ENCODE measurements at places on chromosomes 1 and 21. TPM values are rescaled to one million over a fixed set of nuclear protein-coding genes. Genes with fewer than 3 reads are reported as not detected.

DNA sequence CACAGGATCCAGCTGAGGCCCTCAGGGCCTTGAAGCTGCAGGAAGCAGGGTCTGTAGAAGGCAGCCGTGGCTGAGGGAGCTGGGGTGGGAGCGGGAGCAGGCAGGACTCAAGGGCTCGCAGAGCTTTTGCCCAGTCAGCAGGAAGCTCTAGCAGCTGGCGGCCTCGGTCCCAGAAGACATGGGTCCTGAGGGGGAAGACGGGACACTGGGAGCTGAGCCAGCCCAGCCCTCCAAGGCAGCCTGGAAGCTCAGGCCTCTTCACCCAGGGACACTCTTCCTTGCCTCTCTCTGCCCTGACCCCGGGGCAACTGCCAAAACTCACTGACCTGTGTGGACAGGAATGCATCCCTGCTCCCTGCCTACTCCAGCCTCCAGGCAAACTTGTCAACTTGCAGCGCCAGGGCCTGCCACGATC, 8.9 kb downstream of the ADGRB2 start:
- peaks cover 6% of the 10 kb centered on the region for H3K27me3 ChIP-seq
- no peak overlapping the region for H3K4me3 ChIP-seq
- no peak for DNase-seq

DNA sequence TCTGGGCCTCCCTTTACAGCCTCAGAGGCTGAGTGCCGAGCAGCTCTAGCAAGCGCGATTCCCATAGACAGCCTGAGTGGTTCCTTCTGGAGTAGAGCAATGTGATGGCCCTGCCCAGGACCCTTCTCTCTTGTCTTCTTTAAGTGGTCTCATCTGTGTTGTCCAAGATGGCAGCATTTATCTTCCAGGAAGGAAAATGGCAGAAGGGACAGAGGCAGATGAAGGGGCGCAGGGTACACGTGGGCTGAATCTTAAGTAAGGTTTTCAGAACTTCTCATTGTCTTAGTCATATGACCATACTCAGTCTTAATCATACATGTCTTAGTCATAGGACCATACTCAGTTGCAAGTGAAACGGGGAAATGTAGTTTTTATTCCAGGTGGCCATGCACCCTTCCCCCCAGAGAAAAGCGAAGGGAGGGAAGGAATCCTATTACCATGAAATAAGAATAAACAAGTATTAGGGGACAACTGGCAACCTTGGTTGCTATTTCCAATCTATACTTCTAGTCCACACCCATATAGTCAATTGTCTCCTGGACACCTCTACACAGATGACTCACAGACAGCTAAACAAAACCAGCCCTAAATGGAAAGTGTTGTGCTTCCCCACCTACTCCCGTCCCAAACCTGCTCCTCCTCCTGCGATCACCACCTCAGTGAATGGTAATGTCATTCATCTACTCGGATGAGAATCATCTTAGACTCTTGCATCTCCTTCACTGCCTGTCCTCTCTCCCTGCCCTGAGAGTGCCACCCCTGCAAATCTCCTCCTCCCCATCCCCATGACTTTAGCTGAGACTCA, 13.3 kb downstream of the OVAAL start:
- H3K27ac ChIP-seq = no peak overlapping the region
- H3K4me3 ChIP-seq = no peak overlapping the region
- no peaks in the 10 kb centered on the region for H3K4me1 ChIP-seq
- DNase-seq = no peak

GRCh38 chr1:85449356-85449755, 15.6 kb downstream of the DDAH1 start:
- H3K36me3 ChIP-seq = no peaks in the 10 kb centered on the region
- no peak overlapping the region for H3K4me3 ChIP-seq
- H3K4me1 ChIP-seq = peaks cover 20% of the 10 kb centered on the region
- H3K27ac ChIP-seq = no peak overlapping the region
- DNase-seq = no peak

DNA sequence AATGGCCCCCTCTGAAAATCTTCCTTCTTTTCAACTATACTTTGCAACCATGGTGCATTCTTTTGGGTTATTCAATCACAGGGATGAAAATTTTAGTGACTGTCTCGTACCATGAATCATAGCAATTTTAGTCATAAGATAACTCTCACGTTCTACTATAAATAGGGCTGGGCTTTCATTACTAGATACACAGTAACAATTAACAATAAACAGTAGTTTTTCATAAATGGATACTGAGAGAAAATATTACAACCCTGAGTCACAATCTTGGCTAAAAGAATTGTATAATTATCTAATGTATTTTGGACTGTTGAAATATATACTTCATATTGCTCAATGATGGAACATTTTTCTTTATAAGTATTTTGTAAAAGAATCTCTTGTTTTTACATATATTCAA, 96.1 kb downstream of the TEX35 start:
- no peaks in the 10 kb centered on the region for H3K27me3 ChIP-seq
- H3K4me3 ChIP-seq = no peak overlapping the region

DNA sequence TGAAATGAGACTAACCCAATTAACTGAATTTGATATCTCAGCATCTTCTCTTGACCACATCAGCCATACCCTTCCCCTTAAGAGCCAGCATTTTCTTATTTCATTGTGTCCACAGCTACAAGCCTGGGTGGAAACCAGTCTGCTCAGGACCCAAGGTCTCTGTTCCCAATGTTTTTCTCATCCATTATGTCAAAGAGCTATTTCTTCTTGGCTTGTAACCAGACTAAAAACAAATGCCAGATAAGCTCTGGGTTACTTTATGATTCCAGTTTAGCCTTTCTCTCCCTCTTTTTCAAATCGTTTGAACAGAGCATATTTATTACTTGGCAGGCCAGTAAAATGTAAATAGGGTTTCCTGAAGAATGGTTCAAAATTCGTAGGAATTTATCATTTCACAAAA, 109.3 kb upstream of the SPATA6 start:
- H3K36me3 ChIP-seq = no peaks in the 10 kb centered on the region
- H3K27ac ChIP-seq = no peak overlapping the region
- no peak for DNase-seq

Gene FDPS
- total RNA-seq = 225 TPM

GRCh38 chr1:147273409-147274336, 31.2 kb downstream of the CHD1L start:
- H3K4me3 ChIP-seq = no peak overlapping the region
- no peak for DNase-seq
- no peak overlapping the region for H3K27ac ChIP-seq

DNA sequence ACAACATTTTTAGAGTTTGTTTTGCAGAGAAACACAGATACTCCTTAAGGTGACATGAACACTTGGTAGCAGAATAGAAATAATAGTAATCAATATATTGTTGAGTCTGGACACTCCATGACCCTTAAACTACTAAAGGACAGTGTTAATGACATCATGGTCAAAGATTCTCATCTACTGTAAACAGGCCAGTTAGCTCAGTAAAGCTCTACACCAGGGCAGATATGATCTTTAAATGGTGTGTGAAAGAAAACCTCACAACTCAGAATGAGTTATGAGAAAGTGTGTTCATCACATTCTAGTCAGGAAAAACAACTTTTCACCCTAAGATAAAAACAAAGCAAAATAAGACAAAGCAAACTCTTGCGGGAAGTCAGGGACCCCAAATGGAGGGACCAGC, 58.1 kb upstream of the ADAMTS5 start:
- no peaks in the 10 kb centered on the region for H3K27me3 ChIP-seq
- peaks cover 4% of the 10 kb centered on the region for H3K4me1 ChIP-seq
- no peaks in the 10 kb centered on the region for H3K36me3 ChIP-seq
- H3K27ac ChIP-seq = no peak overlapping the region
- DNase-seq = no peak

Gene L1TD1
- 0.67 TPM for total RNA-seq

Gene OR2AK2
- total RNA-seq = not detected

DNA sequence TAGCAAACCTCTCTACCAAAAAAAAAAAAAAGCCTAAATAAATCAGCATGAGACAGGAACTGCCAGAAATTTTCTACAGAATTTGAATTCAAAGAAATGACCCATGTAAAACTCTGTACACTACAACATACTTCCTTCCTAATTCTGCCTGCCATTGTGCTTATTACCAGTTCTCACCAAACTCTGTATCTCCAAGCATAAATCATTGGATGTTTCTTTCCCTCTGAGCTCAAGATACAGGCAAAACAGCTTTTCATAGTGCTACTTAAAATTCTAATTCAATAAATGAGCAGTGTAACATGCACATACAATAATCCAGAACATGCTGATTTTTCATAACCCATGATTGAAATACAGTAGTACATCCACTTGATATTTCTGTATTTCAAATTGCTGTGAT, 87.0 kb downstream of the EIF4G3 start:
- no peak for DNase-seq
- no peak overlapping the region for H3K27ac ChIP-seq
- H3K36me3 ChIP-seq = no peaks in the 10 kb centered on the region
- H3K4me3 ChIP-seq = no peak overlapping the region

Gene SPAG17
- 0.12 TPM for total RNA-seq

Gene SEC22B
- 30.2 TPM for total RNA-seq
